ENCODE measurements at places on chromosomes 4 and X. TPM values are rescaled to one million over a fixed set of nuclear protein-coding genes. Genes with fewer than 3 reads are reported as not detected.

- DNase-seq: no peak
Measured at GRCh38 chrX:39856472-39857121, 241.2 kb downstream of the BCOR start.

- no peak for DNase-seq
Measured at GRCh38 chr4:96343836-96344235, 503.9 kb downstream of the PDHA2 start.

DNA sequence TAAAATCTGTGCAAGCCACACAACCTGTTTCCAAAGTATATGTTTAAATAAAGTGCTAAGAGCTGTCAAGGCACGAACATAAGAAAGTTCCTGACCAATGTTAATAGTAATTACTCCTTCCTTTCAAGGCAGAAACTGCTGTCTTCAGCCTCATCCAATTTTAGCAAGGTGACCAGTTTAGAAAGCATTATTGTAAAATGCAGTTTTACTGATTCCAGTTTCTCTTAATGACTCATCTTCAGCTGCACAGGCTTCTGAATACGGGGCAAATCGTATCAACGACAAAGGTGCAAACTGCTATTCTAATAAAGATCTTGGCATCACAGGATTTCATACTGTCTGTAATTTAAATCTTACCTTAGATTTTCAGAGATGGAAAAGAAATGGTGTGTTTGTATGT lies 87.5 kb downstream of the PPP3CA start:
- no peak for DNase-seq

- no peak for DNase-seq
Measured at GRCh38 chrX:19606902-19607301, 91.6 kb upstream of the MAP3K15 start.

Gene AFM
- polyA plus RNA-seq: not detected

DNA sequence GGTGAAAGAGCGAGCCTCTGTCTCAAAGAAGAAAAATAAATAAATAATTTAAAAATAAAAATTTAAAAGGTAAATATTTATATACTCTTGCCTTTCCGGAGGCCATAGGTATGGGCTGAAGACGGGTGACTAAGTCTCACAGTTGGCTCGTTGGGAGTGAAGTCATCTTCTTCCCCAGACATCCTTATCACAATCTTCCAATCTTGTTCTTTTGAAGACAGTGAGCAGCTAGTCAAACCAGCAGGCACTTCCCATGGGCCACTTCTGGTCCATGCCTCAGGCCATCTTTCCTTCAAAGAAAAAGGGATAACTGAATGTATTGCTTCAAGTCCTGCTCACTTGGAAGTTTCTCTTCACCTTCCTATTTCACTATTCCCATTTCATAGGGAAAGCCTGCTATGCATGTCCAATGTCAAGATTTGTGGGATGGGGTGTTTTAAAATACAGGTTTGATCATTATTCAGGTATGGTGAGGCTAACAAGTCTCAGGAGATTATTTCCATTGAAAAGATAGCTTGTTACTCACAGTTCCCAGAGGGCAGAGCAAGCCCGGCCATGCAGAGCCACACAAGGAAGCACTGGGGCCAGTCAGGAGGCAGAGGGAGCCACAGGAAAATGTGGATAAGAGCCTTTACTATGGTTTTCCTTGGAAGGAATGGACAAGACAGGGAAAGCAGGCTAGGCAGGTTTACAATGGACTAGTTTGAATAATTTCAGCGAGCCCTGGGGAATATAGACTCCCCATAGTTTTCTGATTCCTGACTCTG lies 33.3 kb upstream of the VCX2 start:
- no peak for DNase-seq

DNA sequence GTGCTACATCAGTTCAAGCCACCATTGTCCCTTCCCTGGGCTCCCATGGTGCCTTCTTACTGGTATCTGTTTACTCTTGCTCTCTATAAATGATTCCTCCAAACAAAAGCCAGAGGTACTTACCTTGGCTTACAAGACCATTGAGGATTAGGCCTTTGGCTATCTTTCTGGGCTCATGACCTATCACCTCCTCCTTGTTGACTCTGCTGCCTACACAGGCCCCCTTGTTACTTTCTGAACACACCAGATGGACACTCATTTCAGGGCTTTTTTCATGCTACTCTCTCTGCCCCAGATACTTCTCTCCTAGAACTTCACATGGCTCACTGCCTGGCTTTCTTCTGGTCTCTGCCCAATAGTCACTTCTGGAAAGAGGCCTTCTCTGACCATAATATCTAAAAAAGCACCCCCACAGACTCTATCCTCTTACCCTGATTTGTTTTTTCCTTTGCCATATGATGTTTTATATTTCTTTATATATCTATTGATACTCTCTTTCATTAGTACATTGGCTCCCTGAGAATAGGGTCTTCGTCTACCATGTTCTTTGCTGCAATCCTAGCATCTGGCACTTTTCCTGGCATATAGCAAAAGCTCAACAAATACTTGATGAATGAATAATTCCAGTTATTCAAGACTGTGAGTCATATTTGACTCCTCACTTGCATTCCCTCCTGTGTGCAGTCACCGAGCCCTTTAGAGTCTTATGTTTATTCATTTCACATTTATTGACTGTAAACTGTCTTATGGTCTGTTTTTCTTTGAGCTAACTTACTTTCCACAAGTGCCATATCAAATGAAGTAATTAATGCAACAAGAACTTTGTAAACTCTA lies 27.1 kb upstream of the TAPT1 start:
- peak; percentile 47 for DNase-seq

DNA sequence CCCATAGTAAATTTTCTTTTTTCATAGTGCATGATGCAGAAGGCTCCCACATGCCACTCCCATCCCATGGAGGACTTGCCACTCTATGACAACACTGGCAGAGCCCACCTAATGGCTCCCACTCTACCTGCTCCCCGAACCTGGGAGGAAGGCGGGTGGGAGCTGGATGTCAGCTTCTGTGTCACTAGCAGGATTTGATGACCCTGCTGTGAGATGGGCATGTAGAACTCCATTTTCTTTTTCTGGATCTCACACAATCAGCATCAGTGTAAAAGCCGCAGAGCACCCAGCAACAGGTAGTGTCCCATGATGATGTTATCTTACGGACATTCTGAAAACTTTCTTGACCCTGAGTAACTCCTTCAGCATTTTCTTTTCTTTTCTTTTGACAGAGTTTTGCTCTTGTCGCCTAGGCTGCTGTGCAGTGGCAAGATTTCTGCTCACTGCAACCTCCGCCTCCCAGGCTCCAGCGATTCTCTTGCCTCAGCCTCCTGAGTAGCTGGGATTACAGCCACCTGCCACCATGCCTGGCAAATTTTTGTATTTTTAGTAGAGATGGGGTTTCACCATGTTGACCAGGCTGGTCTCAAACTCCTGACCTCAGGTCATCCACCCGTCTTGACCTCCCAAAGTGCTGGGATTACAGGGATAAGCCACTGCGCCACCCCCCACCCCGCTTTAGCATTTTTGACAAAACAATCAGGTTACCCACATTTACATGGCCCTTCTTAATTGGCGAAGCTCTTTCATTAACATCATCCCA lies 15.0 kb upstream of the ADH1A start:
- no peak for DNase-seq

DNA sequence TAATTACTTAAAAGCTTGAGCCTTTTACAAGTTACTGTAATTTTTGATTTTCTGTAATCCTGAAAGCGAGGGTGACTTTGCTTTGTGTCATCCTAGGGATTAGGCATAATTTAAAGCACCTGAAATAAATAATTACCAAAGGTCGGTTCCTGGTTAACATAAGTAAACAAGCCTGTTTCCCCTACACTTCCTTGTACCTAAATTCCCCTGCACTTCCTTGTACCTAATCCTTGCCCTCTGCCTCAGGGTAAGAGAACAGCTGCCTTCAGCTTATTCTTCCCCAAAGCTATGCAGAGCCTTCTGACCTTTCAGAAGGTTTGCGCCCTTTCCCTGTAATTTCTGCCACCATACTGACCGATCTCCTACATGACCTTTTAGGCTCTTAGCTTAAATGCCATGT lies 166.1 kb upstream of the PDE5A start:
- DNase-seq: no peak

GRCh38 chrX:149516604-149517003 lies 11.5 kb upstream of the IDS start:
- DNase-seq: no peak

DNA sequence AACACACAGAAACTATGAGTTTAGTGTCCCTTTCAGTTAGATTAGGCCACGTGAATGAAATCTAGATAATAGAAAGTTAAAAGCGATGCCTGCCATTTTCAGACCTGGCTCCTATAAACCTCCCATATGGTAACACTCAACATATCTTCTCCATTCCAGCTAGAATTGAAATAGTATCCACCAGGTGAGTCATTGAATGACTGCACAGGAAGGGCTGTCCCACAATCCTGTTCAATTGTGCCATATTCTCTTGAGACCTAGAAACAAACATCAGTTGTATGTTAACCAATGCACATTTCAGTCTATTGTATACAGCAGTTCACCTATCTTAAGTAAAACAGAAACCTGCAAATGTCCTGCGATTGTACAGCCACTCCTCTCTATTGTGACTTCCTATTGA lies 659.3 kb upstream of the SLIT2 start:
- no peak for DNase-seq

Gene NPNT
- polyA plus RNA-seq: not detected

DNA sequence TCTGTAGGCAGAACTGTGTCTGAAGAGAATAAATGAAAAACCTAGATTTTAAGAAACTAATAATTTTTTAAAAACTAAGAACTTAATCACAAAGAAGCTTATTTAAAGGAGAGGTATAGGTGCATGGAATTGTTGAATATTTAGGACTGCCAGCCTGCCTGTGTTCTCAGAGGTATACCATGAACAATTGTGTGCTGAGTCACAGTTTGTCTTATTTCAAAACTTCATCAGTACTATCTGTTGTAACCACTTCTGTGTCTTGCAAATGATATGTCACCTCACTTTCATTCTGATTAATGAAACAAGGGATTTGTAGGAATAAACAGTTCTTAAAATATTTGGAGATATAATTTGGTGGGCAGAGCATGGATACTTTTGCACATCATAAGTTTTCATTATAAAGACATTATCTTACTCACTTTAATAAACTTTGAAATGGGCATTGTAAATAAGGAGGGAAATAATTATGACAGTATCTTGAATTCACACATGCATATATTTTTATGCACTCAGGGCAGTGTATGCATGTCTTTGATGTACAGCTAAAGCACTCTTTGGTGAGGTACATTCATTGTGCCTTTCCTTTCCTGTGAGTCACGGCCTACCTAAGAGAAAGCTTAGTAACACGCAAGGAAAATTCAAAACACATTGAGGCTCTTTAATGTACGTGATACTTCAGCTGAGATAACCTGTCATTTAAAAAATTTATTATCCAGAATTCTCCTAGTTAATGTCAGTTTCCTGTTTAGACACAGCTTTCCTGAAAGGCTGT lies 31.7 kb downstream of the STOX2 start:
- DNase-seq: no peak

Gene PDK3
- polyA plus RNA-seq: 5.3 TPM

- no peak for DNase-seq
Measured at GRCh38 chrX:3124031-3124430, 82.8 kb downstream of the ARSF start.

Gene KLHL4
- polyA plus RNA-seq: not detected

GRCh38 chr4:101790521-101791181 lies at the start of gene BANK1:
Gene BANK1 (plus strand): TSS chr4:101790730. CDS start chr4:101790881, 151 bp downstream.
- DNase-seq: no peak

DNA sequence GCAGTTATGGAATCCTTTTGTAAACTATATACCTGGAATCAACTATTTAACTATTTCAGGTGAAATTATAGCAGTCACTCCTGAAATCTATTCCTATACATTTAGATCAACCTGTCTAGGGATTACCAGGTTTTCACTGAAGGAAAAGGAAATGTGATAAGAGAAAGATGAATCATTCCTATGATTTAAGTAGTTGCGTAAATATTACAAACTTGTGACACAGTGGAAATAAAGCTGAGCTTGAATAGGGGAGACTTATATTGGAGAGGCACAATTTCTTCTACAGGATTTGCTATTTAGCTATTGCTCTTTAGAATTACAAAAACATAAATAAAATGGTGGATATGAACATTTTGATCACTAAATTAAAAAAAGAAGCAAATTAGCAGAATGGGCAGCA lies 284.1 kb upstream of the EPHA5 start:
- DNase-seq: no peak

GRCh38 chr4:15665753-15666365 lies 10.7 kb upstream of the FBXL5 start:
- no peak for DNase-seq

DNA sequence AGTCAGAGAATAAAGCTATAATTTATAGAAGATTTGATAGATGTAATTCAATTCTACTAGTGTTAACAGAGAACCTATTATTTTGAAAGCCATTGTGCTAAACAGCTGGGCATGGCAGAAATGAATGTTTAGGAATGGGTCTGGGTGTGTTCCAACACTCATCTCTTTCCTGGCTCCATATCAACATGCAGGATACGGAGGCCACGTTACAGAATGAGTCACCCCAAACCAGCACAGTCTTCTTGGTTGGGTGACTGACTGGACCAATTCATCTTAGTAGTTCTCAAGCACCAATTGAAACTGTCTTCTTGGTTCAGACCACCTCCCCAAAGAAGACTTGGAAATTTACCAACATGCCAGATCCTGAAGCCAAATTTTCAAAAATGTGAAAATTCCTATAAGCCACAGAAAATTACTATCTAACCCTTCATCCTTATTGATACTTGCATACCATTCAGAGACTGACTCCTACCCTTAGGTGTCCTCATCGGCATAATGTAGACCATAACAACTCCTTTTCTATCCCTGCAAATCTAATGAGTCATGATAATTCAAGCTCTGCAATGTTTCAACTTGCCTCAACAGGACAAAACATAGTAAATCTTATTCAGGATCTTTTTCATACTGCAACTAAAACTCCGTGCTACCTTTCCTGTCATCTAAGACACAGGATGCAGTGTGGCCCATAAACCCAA lies 52.0 kb upstream of the ATOH1 start:
- no peak for DNase-seq

Gene CCDC160
- not detected for polyA plus RNA-seq

DNA sequence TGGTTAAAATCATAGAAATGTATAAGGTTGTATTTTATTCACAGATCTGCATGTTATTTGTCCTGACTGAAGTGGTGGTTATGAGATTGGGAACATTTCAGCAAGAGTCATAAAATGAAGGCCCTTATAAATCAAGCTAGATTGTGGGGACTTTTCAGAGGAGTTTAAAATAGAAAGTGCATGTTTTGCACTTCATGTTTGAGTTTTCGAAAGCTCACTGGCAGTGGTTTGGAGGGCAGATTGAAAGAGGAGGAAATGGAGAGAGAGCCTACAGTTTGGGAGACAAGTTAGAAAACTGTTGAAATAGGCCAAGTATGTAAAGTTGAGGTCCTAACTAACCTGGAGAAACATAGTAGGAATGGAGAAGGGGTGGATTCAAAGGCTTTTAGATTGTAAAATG lies 124.9 kb downstream of the KDM6A start:
- DNase-seq: no peak

DNA sequence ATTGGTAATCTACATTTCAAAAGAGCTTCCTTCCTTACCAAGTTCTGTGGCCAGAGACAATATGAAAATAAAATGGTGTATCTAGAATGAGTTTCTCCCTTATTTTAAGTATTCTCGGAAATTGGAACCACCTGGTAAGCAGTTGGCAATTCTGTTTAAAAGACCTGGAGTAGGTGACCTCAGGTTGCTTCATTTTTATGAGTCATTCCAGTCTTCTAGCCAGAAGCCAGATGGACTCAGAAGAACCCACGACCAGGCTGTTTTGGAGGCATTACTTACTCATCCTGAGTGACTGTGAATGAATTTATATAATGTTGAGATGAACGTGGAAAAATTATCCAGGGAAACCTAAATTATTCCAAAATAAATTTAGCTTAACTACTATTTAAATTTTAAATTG lies 9.1 kb downstream of the BMPR1B start:
- no peak for DNase-seq

Data from BJ (cell line).